ENCODE measurements at places on chromosomes 11 and 22.

DNA sequence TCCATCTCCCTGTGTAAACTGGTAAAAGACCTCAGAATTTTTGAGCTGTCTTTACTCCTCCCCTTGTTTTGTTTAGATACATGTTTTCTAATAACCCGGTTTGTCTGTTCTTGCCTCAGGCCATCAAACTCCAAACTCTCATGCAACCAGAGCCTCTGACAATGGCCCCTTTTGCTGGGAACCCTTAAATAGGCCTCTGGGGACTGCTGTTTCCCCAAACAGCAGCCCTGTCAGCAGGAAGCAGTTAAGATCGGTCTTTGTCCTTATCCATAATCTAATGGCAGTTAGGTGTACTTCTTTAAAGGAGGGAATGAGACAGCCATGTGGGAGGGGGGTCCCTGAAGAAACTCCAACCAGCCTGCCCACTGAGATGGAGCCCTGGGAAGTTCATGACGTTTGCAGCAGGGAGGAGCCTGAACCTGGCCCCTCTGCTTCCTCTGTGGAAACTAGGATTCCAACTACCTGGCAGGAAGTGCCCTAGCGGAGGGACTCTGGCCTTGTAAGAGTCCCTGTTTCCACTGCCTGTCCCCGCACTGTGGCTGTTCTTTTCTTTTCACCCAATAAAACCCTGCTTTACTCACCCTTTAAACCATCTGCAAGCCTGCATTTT lies 1354.4 kb downstream of the LRRC4C start:
- no peak for DNase-seq

DNA sequence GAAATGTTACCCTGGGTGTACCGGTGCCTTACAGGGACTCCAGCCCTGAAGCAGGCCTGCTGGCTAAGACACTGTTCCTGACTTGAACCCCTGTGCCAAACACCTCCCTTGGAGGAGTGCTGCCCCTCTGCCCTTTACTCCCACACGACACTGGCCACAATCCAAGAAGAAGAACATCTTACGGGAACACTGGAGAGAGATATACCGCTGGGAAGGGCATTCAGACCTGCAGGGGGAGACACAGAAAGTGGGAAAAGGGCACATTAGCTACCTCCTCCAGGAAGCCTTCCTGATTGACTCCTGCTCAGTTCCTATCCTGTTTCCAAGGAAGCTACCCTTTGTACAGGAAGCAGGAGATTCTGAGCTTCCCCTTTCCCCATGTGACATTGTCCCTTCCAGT lies 18.7 kb downstream of the TMPRSS13 start:
- no peak for DNase-seq

DNA sequence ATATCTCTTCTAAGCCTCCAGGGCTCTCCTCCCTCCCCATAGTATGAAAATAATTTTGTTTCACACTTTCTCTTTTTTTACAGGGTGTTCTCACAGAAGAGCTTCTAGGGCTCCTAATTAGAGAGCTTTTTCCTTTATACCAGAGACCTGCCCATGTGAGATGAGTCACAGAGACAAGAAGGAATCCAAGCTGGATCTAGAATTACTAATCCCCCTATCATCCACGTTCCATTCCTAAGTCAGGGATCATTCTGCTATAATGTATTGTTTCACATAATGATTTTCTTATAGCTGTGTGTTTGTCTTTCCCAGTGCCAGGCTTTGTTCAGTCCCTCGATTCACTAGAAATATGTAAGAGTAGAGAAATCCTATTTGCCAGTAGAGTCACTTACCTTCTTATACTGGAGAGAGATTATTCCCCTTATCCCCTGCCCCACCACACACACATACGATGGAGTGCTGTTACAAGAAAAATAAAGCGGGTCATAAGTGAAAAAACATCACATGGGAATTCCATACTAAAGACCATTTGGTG lies 778.3 kb upstream of the LRRC4C start:
- DNase-seq, result no peak

GRCh38 chr11:118633319-118633690 lies 25.9 kb downstream of the PHLDB1 start:
- no peak for DNase-seq

DNA sequence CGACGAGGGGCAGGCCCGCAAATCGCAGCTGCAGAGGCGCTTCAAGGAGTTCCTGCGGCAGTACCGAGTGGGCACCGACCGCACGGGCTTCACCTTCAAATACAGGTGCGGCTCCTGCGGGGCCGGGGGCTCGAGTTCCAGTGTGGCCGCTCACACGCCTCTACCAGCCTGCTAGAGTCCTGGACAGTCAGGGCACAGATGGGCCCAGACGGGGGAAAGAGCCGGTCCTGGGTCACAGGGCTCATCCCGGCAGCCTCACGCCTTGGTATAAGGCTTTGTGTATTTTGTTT lies 506 bp downstream of the MCM5 start:
- no peak for DNase-seq
